ENCODE measurements at places on chromosomes 5 and 9. TPM values are rescaled to one million over a fixed set of nuclear protein-coding genes. Genes with fewer than 3 reads are reported as not detected.

SH3RF2 gene
- 0.66 TPM for total RNA-seq

MAP3K1 gene
- 12.5 TPM for total RNA-seq

TNFSF8 gene
- 1.8 TPM for total RNA-seq

MLANA gene
- total RNA-seq, result not detected

SHROOM1 gene
- 8.6 TPM for total RNA-seq

RNF208 gene
- 0.54 TPM for total RNA-seq

SGCD gene
- total RNA-seq, result 8.2 TPM

GRCh38 chr9:116411506-116411905 is 257.9 kb downstream of the PAPPA start:
- DNase-seq, result no peak

- DNase-seq, result peak; percentile 62
Measured at GRCh38 chr9:137316012-137316981, 14.2 kb upstream of the NRARP start.

- no peak for DNase-seq
Measured at GRCh38 chr5:92554447-92555085, 1026.5 kb downstream of the NR2F1-AS1 start.

DNA sequence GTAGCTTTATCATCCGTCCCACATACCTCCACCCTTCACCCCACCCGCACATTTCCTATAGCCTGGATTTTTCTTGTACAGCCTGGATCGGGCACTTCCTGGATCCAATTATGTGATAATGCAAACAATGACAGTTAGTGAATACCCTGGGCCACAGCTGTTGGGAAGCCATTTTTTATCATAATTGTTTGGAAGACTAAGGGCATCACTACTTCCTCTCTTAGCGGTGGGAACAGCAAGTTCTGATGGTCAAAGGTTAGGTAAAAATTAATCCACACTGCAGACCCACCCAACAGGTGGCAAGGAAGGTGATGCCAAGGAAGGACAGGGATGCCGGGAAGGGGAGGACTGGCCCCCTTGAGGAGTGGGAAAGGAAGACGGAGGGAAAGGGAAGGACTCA is 183.7 kb downstream of the SAXO1 start:
- no peak for DNase-seq

DNA sequence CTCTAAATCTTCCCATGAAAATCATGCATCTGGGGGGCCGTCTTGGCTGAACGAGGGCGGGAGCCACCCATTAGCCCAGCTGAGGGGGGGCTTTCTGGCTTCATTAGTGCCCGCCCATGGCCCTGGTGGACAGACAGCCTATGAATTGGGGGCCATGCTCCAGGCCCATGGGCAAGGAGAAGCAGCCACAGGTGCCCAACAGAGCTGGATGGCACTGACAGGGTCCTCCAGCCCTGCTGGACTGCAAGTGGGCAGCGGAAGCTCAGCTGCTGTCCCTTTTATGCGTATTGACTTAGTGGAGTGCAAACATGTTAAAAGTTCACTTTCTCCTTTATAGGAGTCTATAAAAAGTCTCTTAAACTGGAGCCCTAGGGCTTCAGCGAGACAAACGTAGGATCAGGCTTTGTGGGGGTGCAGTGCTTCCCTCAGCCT is 75.3 kb downstream of the MACROH2A1 start:
- no peak for DNase-seq

DNA sequence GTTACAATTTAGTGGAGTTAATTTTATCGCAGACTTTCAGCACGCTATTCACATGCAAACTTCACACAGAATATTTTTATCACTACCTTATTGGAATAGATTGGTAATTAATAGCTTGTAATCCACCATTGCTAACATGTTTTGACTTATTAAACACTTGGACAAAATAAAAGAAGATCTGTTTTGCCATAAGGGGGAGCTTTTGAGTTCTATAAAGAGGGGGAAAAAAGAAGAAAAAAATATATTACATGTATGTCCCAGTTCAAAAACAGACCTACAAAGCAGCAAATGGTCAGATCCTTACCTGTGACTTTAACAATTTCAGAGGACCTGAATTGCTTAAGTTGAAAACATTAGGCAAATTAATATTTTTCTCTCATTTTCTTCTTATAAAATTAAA is 1.2 kb upstream of the PAPPA start:
- no peak for DNase-seq
